ENCODE measurements at places on chromosomes 5 and 9.

GRCh38 chr9:3436629-3437420 is 89.0 kb downstream of the RFX3 start:
- DNase-seq: no peak

GRCh38 chr9:110308633-110309038 is 29.0 kb downstream of the TXNDC8 start:
- DNase-seq: no peak

DNA sequence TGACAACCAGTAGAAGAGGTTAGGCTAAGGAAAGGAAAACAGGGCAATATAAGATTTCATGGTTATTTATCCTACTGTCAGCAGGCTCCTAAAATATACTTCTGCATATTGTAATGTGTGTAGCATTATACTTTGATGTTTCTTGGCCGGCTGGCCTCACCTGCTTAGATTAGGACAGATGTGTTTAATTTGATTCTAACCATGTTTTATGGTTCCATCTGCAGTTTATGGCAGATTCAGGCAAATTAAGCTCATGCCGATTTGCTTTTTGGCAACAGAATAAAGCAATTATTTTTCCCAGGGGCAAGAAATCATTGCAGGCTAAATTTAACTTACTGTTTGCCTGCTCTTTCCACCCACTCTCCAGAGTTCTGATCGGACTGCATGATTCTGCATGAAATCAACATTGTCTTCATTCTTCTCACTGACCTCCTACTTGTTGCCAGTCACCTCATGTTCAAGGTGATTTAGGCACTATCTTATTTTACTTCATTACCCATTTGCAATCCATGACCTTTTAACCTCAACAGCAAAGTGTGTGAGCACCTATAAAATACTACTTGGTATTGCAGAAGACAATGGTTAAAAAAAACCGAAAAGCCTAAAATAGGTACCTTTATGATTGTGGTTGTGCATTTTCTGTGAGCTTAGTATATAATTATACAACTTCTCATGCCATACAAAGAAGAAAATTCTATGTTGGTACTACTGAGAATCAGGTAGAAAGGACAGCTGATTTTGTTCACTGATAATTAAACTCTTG is 125.2 kb downstream of the EDIL3 start:
- DNase-seq: no peak

GRCh38 chr5:151846765-151847164 is 75.0 kb downstream of the G3BP1 start:
- DNase-seq: no peak

DNA sequence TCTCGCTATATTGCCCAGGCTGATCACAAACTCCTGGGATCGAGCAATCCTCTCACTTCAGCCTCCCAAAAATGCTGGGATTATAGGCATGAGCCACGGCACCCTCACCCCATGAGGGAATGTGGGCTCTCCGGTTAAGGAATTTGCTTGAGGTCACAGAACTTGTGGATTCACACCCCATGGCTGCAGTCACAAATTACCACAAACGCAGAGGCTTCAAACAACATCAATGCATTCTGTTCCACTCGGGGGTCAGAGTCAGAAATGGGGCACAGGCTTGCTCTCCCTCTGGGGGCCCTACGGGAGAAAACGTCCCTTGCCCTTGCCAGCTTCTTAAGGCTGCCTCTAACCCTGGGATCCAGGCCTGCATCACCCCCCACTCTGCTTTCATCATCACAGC is 12.2 kb upstream of the SPINK4 start:
- no peak for DNase-seq

GRCh38 chr9:137143459-137143858 is 4.5 kb downstream of the GRIN1 start:
- DNase-seq: no peak

DNA sequence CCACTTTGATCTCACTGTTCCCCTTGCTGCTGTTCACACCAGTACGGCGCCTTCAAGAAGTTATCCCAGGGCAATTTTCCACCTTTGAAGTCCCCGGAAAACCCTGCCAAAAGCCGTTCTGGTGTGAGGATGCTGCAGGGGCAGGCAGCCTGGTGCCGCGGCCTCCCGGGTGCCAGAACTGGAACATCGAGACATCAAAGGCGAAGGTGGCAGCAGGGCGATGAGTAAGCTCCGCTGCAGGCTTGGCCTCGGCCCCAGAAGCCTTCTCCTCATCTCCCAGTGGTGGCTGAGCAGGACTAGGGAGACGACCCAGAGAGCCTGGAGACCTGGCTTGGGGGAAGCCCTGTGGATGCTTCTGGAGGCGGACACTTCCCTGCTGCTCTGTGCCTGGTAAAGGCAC is 115.3 kb upstream of the MSX2 start:
- DNase-seq: no peak

DNA sequence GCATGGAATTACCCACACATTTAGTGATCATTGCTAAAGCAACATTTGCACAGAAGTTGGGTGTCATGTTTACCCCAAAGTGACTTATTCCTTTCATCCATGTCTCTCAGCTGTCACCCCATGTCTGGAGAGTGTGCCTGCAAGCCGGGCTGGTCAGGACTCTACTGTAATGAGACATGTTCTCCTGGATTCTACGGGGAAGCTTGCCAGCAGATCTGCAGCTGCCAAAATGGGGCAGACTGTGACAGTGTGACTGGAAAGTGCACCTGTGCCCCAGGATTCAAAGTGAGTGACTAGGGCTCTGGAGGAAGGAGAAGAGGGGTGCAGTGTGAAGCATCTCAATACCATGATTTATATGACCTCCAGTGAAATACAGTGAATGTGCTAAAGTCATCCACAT is 99.9 kb upstream of the PRRC1 start:
- no peak for DNase-seq

- DNase-seq: no peak
Observed at GRCh38 chr5:77867194-77867691, 91.1 kb upstream of the TBCA start.
